ENCODE measurements at places on chromosomes 3 and 15. TPM values are rescaled to one million over a fixed set of nuclear protein-coding genes. Genes with fewer than 3 reads are reported as not detected.

DNA sequence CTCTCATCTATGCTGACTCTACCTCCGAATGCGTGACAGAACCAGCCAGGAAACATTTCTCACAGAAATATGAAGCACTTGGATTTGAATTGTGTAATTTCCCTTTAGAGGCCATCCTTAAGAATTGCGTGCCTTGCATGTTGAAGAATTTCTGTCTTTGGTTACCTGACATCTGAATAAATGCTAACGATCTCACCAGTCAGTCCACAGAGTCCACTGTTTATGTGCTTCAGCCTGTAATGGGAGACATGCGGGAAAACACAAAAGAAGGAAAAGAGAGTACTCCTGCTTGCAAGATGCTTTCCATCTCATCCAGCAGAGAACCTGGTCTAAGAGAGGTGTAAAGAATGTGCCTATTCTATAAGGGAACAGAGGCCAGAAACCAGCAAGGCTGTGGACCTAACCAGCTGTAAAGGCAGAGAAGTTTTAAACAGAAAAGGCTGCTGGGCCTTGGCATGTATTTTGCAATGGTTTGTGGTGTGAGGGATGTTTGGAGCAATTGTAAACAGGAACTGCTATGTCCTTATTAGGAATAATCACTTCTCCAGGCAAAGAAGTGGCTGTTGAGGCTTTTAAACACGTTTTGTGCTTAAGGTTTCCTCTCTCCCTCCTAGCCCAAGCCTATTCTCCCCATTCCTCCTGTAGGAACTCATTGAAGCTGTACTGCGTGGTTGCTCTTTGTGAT lies 36.4 kb upstream of the BOC start:
- H3K27ac ChIP-seq: no peak overlapping the region
- no peaks in the 10 kb centered on the region for H3K4me1 ChIP-seq
- peak; percentile 34 for DNase-seq

GRCh38 chr15:98860281-98861041 lies 147.1 kb downstream of the PGPEP1L start:
- H3K27me3 ChIP-seq: no peaks in the 10 kb centered on the region
- H3K4me3 ChIP-seq: peak overlapping the region; percentile 39
- peaks cover 65% of the 10 kb centered on the region for H3K4me1 ChIP-seq

DNA sequence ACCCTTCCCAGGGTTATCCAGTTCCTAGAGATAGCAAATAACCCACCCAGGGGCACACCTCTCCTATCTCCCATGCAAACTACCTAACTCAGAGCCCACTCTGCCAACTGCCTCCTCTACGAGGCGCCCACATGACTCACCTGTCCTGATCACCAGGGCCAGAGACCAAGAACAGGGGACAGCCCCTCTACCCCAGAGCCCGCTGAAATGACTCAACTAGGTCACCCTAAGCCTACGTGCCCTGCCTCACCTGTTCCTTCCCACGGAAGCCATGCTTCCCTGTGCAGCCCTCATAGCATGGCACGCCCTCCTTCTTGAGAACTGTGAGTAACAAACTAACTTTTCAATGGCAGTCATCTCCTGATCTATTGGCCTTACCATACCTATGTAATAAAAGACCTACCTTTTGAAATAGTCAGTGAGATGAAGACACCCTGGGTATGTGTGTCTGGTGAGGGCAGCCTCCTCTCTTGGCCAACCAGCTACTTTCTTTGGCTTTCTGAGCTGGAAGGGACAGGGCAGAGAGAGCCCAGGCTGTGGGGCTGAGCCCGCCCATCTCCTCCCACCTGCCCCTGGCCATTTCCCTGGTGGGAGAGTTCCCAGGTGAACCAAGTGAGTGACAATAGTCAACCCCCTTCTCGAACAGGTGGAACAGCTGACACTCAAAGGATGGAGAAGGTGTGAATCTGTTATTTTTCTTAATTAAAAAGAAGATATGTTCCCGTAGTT lies 25.5 kb upstream of the PRR23E start:
- no peak overlapping the region for H3K27ac ChIP-seq
- no peaks in the 10 kb centered on the region for H3K36me3 ChIP-seq
- DNase-seq: no peak
- H3K4me3 ChIP-seq: no peak overlapping the region

ROPN1 gene
- total RNA-seq: not detected

KLF15 gene
- 0.13 TPM for total RNA-seq
